ENCODE measurements at places on chromosomes 4 and X.

DNA sequence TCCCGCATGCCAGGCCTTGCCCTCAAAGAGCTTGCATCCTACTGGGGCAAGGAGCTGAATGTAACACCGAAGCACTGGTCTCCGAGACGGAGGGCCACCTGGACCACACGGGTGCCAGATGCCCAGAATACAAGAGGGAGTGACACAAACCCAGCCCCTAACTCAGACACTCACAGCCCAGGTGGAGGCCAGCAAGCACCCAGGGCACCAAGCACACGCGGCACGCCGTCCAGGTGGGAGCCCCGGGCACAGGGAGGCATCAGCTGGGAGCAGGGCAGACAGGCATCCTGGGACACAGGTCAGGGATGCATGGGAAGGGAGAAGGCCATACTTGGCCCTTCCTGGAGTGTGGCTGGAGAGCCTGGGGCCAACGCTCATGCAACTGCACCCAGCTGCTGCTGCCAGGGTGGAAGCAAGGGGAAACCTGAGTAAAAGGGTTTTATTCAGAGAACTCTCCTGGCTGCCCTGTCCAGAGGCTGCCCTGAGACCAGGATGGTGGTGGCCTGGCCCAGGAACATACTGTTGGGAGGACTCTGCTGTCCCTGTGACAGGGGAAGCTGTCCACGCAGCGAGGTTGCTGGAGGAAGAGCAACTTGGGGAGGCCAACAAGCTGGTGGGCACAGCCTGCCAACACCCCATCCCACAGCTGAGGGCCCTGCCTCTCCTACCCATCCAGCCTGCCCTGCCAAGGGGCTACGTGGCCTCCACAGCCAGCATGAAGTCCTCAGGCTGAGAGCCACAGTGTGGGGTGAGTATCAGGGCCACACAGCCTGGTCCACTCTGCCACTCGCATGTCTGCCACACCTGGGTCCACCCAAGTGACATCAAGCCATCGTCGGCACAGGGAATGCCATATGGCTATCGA, 22.2 kb upstream of the PPP2R2C start:
- DNase-seq = no peak

GRCh38 chr4:143424276-143424675, 87.6 kb downstream of the GAB1 start:
- DNase-seq = no peak

- DNase-seq = no peak
Measured at GRCh38 chrX:16702700-16703599, 9.5 kb downstream of the CTPS2 start.

DNA sequence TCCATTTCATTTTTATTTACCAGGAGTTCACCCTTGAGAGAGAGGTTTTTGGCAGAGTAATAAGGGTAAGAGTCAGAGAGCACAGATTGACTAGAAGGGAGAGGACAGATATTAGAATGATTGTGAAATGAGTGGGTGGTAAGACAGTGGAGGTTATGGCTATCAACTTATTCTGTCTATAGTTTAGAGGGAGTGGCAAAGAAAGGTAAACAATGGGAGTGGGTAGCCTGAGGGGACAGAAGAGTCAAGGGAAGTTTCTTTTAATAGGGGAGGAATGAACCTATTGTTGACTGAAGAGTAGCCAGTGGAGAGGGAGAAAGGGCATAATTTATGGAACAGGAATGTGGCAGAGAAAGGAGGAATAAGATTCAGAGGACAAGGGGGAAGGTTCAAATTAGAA, 186.5 kb upstream of the NRK start:
- no peak for DNase-seq

- DNase-seq = no peak
Measured at GRCh38 chr4:40710484-40711254, 39.1 kb upstream of the NSUN7 start.

DNA sequence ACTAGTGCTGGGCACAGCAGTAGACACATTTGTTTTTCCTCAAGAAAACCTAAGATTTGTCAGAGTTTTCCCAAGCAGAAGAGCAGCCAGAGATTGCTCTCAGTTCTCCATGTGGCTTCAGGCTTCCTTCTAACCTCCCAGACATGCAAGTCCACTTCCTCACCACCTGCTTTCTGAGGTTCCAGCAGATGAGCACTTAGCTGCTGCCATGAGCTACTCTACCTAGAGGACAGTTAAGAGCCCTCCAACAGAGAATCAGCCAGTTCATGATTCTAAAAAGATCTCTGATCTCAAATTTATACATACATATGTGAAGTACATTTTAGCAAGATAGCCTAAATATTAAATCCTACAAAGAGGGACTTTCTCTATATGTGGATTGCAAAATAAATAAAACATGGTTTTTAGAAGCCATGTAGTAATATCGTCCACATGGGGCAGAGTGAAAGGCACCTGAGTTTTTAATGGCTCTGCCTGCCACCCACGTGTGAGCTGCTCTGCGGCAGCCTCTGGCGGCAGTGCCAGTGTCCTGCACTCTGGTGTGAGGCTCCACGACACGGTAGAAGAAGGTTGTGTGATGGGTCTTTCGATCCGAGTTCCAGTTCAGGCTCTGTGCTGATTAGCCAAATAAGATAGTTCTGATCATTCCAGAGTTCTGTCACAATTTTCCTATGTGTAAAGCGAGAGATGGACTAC, 10.3 kb downstream of the CYP4V2 start:
- no peak for DNase-seq

- no peak for DNase-seq
Measured at GRCh38 chr4:159791334-159791733, 688.5 kb downstream of the RAPGEF2 start.

GRCh38 chrX:1025413-1025812, 187.0 kb downstream of the CRLF2 start:
- no peak for DNase-seq

DNA sequence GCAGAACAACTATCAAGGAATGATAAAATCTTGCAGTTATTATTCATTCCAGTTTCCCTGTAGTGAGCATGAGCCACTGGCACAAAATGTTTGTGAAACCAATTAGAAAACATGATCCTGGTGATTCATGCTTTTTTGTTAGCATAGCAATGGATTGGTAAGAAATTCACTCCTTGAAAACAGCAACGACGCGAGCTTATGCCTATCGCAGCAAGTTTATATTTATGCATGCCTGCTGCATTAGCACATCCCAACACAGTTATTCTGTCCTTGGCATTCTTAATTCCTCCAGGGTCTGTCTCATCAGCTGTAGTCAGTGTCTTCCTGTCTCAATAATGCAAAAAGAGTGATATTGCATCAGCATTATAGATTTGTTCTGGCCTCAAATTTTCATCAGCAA, 975.9 kb downstream of the STIM2 start:
- no peak for DNase-seq

DNA sequence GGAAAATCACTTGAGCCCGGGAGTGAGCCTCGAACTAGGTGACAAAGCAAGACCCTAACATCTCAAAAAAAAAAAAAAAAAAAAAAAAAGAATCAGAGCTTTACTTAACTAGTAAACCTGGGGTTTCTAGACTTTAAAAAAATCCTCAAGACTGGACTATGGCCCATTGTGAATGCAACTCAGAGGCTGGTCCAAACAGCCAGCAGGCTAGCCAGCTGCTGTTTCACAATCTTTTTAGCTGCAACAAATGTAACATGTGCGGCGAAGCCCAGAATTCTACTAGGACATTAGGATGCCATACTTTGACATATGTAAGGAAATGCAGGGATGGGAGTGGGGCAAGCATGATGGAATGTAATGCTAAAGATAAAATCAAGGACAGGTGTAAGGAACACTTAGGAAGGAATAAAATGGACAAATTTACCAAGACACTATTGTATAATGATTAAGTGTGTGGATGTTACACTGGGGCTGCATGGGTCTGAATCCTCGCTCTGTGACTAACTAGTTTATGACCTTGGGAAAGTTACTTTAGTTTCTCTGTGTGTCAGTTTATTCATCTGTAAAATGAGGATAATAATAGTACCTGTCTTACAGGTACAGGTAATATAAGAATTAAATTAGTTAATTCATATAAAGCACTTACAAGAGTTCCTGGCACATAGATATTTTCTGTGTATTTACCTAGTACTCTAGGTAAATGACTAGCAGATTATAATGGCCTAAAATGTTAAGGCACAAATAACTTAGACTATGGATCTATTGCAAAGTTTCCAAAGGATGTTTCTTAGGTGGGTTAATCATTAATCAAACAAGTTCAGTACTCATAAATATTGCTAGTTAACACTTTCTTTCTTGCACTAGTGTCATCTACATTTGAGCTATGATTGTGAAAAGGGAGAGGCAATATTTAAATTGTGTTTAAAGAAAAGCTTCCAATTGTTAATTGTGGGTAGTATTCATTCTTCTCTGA, 49.5 kb downstream of the HELQ start:
- no peak for DNase-seq
